T-helper 22 cell (primary cell): ENCODE measurements at places on chromosomes 3 and 15.

- no peak for DNase-seq
Observed at GRCh38 chr3:168117853-168118313, 22.2 kb upstream of the GOLIM4 start.

GRCh38 chr15:95663156-95664100 lies 667.1 kb upstream of the NR2F2 start:
- no peak for DNase-seq

GRCh38 chr15:90294601-90295269 lies 29.3 kb downstream of the NGRN start:
- no peak for DNase-seq

DNA sequence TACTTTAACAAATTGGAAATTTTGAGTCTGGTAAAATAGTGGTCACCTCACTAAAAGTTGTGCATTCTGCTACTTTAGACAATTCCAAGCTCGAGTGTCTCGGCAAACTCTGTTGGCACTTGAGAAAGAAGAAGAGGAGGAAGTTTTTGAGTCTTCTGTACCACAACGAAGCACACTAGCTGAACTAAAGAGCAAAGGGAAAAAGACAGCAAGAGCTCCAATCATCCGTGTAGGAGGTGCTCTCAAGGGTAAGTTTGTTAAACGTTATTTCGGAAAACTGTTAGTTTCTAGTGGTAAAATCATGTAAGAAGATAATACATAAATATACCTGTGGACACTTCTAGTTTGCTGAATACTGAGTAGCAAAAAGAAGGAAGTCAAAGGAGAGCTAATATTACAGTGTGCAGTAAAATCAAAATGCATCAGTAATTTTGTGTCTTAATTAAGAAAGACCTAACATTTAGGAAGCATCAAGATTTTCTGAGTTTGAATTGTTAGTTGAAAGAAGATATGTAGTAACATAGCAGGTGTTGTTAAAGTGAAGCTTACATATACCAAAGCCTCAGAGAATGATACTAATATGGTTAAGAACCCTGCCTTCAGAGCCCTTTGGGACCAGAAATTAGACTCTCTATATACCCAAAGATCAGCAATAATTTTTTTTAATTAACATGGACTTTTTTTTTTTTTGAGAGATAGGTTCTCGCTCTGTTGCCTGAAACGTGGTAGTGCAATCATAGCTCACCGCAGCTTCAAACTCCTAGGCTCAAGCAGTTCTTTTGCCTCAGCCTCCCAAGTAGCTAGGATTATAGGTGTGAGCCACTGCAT lies 23.0 kb downstream of the BUB1B start:
- DNase-seq, result no peak

DNA sequence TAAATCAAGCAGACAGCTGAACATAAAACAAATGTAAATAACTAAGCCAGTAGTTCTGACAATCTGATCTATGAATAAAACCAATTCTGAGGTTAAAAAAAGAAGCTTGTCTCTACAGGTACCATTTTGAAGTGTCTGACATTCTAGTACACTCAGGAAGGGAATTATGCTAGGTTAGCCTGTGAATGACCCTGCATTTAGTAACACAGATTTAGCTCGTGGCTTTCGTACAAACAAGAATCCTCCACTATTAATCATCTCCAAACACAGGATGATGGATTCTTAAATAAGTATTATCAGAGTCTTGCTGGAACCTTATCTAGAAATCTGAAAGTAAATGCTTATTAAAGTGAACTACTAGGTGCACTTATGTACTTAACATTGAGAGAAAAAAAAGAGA lies 1120.1 kb downstream of the ROBO1 start:
- DNase-seq, result no peak

DNA sequence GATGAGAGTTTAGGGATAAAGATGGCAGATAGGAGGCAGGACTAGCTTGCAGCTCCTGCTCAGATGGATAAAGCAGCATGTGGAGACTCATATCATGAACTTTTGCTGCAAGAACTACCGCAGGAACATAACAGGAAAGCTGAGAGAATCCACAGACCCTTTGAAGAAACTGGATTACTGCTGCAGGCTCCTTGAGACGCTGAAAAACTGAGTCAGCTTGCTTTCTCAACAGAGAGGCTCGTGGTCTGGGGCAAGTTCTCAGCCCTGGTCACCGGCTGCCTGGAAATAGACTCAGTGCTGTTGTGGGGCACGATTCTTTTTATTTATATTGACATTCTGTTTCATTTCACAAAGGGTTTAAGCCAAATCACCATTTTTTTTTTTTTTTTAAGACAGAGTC lies 28.8 kb upstream of the TRIM59 start:
- no peak for DNase-seq

- DNase-seq, result no peak
Observed at GRCh38 chr3:58623961-58624360, 42.6 kb downstream of the FAM3D start.

DNA sequence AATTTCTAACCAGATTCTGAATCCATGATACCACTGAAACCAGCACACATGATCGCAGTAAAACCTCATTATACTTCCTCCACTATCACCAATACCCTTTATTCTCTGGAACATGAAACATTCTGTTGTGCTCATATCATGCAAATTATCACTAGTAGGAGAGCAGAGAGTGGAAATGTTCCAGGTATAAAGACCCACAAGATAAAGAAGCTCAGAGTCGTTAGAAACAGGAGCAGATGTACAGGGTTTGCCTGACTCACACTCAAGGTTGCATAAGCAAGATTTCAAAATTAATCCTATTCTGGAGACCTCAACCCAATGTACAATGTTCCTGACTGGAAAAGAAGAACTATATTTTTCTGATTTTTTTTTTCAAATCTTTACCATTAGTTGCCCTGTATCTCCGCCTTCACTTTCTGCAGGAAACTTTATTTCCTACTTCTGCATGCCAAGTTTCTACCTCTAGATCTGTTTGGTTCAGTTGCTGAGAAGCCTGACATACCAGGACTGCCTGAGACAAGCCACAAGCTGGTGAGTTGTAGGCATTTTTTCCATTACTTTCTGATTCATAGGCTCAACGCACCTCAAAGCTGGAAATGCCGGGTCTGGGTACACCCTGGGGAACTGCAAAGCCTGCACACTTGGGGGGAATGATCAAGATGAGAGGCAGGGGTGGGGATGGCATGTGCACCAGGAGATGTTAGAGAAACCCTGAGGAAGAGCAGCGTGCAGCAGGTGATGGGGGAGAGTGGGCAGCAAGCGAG lies at the start of gene CCR2:
TSS of gene CCR2 (plus strand) at position 465 of the 764 bp plus-strand sequence. CDS start 3,417 bp downstream, outside the sequence.
- no peak for DNase-seq

DNA sequence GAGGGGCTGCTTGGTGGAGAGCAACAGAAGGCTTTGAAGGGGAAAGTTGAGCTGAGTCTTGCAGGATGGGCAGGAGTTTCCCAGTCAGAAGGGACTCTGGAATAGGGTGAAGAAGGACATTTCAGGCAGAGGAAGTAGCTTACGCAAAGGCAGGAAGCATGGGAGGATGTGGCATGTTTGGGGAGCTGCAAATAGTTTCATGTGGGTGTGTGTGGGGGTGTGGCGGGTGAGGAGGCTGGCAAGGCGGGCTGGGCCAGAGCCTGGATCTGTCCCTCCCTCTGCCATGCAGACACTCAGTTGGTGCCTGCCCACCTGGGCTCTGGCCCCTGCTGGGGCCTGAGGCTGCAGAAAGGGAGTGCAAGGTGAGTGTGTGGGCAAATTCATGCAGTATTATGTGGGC lies 10.4 kb downstream of the TEX264 start:
- peak; percentile 40 for DNase-seq

GRCh38 chr3:81218023-81218422 lies 543.4 kb downstream of the GBE1 start:
- no peak for DNase-seq

DNA sequence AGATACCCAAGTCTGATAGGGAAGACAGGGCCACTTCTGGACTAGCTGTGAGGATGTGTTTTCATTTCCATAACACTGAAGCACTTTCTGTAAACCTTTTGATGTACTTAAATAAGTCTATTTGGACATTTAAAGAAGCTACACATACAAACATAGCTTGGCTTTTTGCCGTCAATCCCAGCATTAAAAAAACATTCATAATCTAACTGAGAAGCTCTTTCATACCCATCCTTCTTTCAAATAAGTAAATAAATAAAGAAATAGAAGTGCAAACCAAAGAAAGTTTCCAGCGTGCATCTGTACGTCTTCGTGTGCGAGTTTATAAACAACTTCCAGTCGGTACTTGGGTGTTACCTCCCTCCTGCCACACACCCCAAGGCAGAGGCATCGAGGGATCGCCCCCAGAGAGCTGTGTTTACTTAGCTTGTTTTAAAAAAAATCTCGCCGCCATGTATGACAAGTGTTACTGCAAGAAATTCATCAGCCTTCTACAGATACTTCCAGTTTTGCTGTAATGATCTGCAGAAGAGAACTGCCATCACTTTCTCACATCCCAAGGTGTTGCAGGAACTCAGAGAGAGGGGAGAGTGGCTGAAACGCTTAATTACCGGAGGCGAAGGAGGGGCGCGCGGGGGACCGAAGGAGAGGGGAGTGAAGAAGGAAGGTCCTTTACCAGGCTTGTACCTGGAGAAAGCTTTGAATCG lies 9.0 kb upstream of the MEIS2 start:
- DNase-seq, result no peak

GRCh38 chr15:55891196-55891595 lies 102.2 kb downstream of the NEDD4 start:
- no peak for DNase-seq

- no peak for DNase-seq
Observed at GRCh38 chr3:107945417-107946094, 145.3 kb downstream of the CD47 start.

- no peak for DNase-seq
Observed at GRCh38 chr3:71991046-71991445, 206.1 kb upstream of the PROK2 start.

DNA sequence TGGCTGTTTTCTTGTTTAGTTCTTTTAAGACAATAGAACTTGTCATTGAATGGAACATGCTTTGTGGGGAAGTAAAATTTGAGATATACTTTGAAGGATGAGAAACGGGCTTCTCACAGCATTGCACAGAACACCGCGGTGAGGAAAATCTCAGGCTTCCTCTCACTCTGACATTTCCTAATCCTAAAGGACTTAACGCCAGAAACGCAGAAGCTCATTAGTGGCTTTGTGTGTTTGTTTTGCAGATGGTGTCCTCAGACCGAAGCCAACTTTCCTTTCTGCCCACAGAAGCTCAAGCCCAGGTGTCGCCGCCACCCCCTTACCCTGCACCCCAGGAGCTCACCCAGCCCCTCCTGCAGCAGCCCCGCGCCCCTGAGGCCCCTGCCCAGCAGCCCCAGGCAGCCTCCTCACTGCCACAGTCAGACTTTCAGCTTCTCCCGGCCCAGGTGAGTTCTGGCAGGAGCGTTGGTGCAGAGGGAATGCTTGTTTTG lies 78.9 kb upstream of the BLM start:
- DNase-seq, result no peak

- no peak for DNase-seq
Observed at GRCh38 chr3:133855772-133856171, 39.9 kb downstream of the RAB6B start.

GRCh38 chr15:52710050-52710707 lies 31.0 kb upstream of the ATOSA start:
- DNase-seq, result no peak
